Effector CD8-positive, alpha-beta T cell (primary cell): ENCODE measurements at places on chromosomes 1 and 21.
A peak's percentile ranks its signal among the peaks of the same experiment; 100 is the strongest.

- no peak for DNase-seq
These were observed 2.7 kb upstream of the F5 start for GRCh38 chr1:169588785-169589485.

DNA sequence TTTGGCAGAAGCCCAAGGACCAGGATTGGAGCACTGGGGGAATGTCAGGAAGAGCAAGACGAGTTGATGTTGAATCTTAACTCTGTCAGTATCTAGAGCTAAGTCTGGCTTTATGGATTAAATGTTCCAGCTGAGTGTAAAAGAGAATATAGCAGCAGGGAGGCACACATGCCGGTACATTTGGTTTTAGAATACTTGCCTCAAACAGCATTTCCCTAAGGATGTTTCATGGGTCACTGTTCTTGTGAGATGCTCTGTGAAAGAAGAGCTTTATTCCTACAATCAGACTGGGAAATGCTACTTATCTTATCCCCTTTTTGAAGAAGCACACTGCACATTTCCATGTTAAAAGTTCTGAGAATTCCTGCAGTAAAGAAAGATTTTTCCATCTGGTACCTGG lies 440.3 kb upstream of the B3GALT2 start:
- no peak for DNase-seq

- DNase-seq, result no peak
These were observed 19.0 kb upstream of the RGS2 start for GRCh38 chr1:192789871-192790270.

DNA sequence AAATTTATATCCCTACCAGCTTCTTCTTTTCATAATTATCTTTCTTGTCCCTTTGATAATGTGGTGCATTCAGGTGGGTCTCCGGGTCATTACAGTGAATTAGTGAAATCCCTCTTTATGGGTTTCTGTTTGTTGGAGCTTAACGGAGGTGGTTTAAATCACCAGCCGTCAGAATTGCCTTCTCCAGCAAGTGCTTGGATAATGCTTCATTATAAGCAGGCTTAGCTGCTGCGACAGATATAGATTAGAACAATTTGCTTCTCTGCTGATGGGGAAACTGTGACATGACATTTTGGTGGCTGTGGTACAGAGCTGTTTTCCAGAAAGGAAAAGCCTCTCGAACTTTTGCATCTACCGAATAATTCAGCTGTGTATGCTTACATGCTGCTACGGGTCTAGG lies 56.9 kb downstream of the KAZN start:
- no peak for DNase-seq

DNA sequence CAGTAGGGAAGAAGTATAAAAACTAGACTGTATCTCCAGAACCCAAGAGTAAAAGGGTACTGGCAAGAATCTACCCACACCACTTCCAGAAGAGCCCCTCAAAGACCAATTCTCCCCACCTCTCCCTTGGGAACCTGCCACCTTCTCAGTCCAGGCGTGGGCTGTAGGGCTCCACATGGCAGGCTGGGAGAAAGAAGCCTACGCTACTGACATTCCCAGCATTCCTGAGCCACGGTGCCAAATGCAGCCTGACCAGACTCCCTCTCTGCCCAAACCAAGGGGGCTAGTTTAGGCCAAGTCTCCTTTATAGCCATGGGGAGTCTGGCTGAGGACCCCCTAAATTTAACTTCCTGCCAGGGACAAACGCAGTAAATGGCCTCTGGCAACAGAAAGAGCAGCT lies 2.0 kb downstream of the UBE2Q1 start:
- no peak for DNase-seq

GRCh38 chr1:43653339-43653738 lies 3.4 kb downstream of the KDM4A start:
- DNase-seq, result no peak

DNA sequence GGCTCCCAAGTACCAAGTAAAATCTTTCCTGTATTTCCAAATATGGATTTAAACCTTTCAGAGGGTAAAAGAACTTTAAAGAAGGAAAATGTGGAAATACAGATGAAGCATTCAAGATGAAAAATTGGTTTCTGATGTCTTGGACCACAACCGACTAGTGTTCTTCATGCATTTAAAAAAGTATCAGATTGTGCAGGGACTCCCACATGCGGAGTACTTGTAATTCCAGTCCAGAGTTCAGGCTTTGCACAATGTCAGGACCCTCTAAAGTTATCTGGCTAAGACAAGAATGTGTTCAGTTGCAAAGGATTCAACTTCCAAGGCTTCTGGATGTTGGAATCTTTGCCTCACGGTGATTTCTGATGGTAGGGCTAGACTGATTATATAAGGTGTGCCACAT lies 66.7 kb downstream of the RGL1 start:
- no peak for DNase-seq

GRCh38 chr1:226912587-226913176 lies 27.4 kb upstream of the COQ8A start:
- peak; percentile 23 for DNase-seq

GRCh38 chr1:9808459-9808858 lies 15.3 kb downstream of the CLSTN1 start:
- DNase-seq, result no peak

GRCh38 chr1:76501586-76502219 lies 365.6 kb upstream of the ST6GALNAC5 start:
- DNase-seq, result no peak

GRCh38 chr1:152024223-152024622 lies 12.6 kb downstream of the S100A11 start:
- no peak for DNase-seq

DNA sequence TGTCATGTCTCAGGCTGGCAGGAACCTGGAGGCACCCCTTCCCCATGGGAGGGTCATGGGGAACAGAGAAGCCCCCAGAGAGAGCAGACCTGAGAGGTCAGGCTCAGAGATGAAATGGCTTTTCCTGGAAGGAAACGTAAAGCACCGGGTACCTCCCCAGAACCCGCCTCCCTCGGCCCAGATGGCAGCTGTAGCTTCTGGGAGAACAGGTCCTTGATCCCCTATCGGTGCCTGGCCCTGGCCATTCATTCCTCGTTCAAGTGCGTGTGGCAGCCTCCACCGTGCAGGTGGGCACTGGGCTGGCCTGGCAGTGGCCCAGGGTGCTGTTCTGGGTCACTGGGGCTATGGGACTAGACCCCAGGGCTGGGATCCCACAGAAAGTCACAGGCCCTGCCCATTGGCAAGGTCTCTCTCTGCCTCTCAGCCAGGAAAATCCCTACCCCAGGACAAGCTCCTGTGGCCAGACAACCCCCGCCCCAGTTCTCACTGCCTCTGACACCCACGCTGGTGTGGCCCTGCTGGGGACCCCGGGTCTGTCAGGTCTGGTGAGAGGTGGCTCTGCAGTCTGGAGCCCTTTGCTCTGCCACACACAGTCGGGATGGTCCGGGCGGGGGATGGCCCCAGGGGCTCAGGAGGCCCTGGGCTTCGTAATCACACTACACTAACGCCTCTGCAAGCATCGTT lies 183.2 kb upstream of the VAMP3 start:
- DNase-seq, result no peak

GRCh38 chr1:90821152-90821787 lies 104.2 kb upstream of the BARHL2 start:
- no peak for DNase-seq

DNA sequence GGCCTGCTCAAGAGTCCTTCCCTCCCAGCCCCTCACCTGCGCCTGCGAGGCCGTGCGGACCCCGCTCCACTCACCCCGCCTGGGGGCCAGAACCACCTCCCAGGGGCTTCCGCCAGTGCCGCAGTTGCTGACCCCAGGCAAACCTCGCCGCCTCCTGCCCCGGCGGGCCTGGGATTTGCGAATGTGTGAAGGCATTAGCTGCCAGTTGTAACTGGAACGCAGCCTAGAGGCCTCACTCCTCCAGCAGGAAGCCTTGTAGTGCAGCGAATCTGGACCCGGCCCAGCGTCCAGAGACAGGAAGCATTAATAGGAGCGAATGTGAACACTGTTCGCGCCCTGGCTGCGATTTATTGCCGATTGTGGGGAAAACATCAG lies 140.9 kb upstream of the ARHGEF16 start:
- no peak for DNase-seq

DNA sequence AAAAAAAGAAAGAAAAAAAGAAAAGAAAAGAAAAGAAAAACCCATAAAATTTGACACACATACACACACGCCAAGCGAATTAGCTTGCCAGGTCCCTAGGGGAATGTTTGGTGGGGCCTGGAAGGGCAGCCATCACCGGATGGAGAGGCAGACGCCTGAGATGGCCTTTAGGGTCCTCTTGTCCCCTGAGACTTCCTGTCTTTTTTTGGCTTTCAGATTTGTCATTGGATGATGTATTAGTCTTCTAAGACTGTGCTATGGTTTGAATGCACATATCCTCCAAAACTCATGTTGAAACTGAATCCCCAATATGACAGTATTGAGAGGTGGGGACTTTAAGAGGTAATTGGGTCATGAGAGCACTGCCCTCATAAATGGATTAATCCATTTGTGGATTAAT lies 211.8 kb downstream of the TOMM20 start:
- no peak for DNase-seq

- no peak for DNase-seq
These were observed 142.5 kb downstream of the DHRS3 start for GRCh38 chr1:12475530-12475934.

DNA sequence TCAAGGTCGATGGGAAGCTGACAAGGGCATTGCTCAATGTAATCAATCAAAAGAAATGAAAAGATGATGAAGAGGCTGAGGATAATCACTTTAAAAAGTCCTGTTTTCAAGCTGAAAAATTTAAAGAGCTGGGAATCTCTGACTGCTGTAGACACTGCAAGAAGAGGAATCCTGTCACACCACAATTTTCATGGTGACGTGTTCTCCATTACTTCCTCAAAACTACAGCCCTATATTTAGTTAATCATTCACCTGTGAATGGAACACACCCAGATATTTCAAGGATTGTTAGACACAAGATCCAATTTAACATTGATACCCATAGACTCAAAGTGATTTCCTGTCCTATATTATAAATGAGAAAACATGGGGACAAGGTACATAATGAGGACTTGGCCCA lies 1048.3 kb downstream of the AMY1C start:
- DNase-seq, result no peak

DNA sequence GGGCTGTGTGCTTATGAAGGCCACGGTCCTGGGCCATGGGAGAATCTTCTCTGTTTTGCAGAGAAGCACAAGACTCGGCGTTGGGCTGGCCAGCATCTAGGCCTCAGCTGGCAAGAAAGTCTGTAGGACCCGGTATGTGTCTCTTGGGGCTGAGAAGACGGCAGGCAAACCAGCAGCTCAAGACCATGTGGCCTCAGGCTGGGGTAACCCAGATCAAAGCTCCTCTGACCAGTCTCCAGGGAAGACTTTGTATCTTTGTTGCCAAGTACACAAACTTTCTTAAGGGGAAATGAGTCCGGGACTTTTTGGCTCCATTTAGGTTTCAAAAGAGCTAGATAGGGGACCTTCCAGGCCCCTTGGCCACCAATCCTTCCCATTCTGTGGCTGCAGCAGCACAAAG lies 60.1 kb downstream of the PTP4A2 start:
- DNase-seq, result no peak

DNA sequence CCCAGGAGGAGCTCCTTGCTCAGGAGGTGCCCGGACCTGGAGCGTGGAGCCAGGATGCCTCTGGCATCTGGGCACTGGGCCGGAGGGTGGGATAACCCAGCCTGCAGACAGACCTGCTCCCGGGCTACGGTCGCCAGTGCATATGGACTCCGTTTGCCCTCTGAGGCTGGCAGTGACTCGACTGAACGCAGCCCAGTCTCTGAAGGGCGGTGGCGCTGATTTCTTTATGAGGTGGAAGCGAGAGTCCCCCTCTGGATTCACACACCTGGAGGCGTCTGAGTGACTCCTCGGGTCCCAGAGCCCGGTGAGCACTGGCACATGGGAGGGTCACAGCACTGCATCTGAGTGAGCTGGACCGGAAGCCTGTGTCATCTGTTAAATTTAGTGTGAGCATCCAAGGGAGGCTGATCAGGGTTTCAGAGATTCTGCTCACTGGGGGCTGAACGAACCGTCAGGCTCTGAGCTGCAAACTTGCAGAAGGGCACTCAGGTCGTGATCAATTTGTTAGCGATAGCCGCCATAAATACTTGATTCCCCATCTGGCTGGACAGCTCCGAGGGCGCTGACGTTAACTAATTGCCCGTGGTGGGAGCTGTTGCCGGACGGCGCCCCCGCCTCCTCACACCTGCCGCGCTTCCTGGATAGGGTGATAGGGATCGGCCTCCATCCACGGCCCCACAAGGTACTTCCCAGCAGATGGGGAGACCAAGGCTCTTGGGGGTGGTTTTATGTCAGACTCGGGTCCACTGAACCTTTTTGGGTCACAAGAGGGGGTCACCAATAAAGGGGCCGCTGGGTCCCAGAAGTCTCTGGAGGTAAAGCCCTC lies 60.7 kb upstream of the TTC34 start:
- no peak for DNase-seq

GRCh38 chr1:38964140-38964548 lies 22.5 kb upstream of the RHBDL2 start:
- DNase-seq, result no peak

DNA sequence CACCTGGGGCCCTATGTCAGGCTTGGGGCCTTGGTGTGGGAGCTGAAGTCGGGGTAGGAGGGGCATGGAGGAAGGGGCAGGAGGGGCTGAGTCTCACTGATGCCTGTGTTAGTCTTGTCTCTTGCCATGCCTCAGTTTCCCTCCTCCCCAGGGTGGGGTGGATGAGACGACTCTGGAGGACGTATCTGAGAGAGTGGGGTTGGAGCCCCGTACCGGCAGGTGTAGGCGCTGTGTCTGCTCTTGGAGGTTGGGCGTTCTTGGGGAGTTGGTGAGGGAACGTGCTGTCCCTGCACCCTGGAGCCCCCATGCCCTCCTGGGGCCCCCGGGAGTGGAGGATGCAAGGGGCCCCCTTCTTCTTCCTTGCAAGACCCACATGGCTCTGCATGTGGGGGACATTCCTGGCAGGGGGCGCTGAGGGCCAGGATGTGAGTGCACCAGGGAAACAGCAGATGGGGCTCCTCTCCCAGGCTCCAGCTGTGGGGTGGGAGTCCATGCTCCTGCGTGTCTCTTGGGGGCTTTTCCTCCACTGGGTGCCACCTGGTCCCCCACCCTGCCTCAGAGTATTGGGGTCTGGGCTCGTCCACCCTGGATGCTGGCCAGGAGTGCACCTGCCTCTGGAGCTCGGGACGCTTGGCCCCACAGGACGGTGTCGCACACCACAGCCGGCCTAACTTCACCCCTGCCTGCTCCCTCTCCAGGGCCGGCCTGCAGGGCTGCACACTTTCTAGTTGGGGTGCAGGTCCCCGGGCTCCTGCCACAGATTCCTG lies 1.4 kb upstream of the TNFRSF14 start:
- DNase-seq, result peak; percentile 63

GRCh38 chr1:177305040-177306018 lies 134.6 kb downstream of the BRINP2 start:
- no peak for DNase-seq

DNA sequence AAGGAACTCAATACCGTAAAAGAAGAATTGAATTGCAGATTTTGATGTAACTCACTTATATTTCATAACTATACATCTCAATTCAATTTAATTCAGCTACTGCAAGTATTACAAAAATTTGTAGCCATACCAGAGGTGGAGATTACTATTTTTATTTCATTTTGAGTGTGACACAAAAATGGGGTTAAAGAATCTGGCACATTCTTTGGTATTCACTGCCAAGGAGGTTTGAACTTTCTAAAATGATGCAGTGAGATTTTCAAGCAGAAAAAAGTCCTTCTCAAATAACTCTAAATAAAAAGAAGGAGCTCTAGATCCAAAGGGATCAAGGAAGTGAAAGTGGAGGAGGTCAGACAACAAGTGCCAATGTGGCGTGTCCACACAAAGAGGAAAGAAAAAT lies 569.0 kb downstream of the DPYD start:
- no peak for DNase-seq

GRCh38 chr1:210043058-210043457 lies 105.0 kb downstream of the SYT14 start:
- DNase-seq, result no peak

- no peak for DNase-seq
These were observed 36.6 kb downstream of the TNFSF18 start for GRCh38 chr1:173014160-173014559.

GRCh38 chr1:48039088-48040054 lies 42.2 kb upstream of the TRABD2B start:
- no peak for DNase-seq
